ENCODE measurements at places on chromosomes 6 and 20.
A peak's percentile ranks its signal among the peaks of the same experiment; 100 is the strongest.

DNA sequence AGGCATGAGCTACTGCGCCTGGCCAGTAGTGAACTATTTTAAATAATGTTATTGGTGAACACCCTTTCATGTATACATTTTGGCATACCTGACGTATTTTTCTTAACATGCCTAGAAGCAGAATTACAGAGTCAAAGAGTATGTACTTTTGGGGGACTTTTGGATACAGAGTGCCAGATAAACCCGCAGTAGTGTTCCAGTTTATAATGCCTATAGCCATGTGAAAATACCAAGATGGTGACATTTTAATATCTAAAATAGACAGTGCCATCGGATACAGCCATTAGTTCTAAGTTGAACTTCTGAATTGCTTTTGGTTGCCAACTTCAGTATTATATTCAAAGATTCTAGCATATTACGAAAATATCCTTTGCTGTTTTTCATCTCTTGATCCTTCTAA is 20.3 kb downstream of the TM9SF4 start:
- DNase-seq, result no peak

- DNase-seq, result no peak
Measured at GRCh38 chr6:11675601-11676000, 103.0 kb downstream of the ADTRP start.

DNA sequence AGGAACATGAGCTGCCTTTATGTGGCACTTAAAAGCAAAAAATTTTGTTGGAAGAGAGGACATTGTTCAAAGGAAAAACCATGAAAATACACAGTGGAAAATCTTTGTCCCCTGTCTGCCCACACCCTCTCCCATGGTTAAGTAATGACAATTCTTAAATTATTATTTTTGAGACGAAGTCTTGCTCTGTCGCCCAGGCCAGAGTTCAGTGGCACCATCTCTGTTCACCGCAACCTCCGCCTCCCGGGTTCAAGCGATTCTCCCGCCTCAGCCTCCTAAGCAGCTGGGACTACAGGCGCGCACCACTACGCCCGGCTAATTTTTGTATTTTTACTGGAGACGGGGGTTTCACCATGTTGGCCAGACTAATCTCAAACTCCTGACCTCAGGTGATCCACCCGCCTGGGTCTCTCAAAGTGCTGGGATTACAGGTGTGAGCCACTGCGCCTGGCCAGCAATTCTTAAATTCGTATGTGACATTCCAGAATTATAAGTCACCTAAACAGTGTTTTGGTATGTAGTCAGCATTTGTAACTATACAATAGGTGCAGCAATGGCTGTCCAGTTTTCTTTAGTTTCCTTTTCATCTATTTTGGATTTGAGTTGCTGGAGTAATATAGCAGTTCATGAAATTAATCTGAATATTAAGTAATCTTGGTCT is 636 bp upstream of the SSR1 start:
- DNase-seq, result no peak

GRCh38 chr6:2877057-2877882 is 25.8 kb downstream of the SERPINB9 start:
- no peak for DNase-seq

GRCh38 chr20:48845721-48846306 is 18.0 kb upstream of the PREX1 start:
- DNase-seq, result no peak

- peak; percentile 58 for DNase-seq
Measured at GRCh38 chr6:139983555-139984276, 609.3 kb upstream of the CITED2 start.

DNA sequence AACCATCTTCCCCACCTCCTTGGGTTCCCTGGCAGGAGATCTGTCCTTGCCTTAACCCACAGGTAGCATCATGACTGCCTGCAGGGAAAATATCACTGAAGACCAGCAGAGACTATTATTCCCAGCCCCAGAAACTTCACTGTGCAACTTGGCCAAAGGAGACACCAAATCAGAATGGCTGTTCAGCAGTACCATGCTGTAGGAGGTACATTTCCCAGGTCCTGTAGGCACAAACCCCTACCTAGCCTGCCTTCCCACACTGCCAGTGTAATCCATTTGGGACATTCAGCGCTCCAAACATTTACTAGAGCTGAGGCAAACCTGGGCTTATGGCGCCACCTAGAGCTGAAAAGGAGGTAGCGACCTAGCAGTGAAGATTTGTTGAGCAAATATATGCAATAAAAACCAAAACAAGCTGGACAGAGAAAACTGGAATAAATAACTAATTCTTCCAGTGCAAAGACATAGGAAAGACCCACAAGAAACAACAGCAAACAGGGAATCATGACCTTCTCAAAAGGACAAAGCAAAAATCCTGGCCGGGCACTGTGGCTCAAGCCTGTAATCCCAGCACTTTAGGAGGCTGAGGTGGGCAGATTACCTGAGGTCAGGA is 60.3 kb downstream of the VTA1 start:
- DNase-seq, result peak; percentile 55

DNA sequence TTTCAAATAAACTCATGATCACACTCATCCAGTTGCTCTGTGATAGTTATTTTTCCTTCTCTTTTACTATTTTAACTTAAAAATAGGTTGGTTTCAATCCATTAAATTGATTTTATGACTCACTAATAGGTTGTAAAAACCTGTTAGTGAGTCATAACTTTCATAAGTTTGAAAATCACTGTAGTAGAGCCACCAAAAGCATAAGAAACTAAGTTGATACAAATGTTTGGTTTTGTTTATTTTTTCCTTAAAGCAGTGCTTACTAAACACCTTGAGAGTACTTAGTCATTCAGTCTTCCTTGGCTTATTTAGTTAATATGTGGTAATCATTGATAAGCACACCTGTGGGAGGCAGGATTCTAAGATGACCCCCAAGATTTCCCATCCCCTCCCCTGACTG is 312.1 kb upstream of the MAN1A1 start:
- no peak for DNase-seq

GRCh38 chr20:2955257-2955970 is 82.1 kb downstream of the PTPRA start:
- no peak for DNase-seq

DNA sequence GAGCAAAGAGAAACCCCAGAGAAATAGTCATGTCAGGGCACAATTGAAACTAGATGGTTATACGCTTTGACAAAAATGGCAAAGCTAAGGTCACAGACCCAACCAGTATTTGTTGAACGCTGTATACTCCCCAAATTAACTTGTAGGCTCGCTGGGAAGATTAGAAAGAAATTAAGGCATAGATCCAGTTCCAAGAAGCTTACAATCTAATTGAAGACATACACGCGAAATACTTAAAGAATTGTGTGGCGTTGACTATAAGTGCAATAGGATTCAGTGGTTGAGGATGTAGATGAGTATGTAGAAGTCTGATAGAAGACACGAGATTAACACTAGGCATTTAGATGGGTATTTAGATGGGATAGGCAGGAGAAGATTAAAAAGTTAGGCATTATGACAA is 525 bp downstream of the FAM229B start:
- no peak for DNase-seq

DNA sequence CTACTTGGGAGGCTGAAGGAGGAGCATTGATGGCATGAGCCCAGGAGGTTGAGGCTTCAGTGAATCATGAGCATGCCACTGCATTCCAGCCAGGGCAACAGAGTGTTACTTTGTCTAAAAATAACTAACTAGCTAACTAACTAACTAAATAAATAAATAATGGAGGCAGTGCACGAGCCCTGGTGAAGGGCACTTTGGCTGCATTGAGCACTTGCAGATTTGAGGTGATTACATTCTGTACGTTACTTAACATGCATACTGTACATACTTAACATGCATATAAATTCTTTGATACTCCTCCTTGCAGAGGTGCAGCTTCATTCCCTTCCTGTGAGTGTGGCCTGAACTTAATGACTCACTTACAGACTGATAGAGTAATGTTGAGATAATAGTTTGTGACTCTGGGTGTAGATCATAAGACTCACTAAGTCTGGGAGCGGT is 10.7 kb downstream of the HLA-A start:
- no peak for DNase-seq

DNA sequence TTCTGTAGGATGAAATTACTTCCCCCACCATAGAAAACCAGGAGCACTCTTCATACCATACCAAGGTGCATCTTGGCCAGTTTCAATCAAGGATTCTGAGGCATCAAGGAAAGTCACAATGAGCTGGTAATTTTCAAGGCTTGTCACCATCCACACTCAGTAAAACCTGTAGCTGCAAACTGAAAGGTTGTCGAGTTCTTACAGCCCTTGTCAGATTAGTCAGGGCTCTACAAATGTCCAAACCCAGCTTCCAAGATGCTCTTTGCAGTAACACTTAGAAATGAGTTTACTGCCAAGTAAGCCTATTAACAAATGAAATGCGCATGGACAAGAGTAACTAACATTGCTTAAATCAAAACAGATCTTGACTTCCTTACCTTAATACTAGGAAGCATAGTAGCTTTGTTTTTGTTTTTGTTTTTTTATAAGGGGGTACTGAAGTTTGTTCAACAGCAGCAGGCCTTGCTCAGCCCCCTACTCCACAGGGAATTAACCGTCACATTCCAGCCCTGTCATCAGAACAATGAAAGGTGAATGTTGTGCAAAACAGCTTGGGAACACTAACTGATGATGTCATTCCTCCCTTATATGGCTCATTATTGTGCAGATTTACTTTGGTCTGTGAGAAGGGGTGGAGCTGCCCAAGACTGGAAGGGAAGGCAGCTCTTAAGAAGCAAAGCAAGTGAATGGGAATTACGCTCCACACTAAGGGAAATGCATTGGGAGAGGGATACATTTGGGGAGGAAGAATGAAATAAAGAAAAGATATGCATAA is 49.9 kb upstream of the TMEM30A start:
- DNase-seq, result no peak

DNA sequence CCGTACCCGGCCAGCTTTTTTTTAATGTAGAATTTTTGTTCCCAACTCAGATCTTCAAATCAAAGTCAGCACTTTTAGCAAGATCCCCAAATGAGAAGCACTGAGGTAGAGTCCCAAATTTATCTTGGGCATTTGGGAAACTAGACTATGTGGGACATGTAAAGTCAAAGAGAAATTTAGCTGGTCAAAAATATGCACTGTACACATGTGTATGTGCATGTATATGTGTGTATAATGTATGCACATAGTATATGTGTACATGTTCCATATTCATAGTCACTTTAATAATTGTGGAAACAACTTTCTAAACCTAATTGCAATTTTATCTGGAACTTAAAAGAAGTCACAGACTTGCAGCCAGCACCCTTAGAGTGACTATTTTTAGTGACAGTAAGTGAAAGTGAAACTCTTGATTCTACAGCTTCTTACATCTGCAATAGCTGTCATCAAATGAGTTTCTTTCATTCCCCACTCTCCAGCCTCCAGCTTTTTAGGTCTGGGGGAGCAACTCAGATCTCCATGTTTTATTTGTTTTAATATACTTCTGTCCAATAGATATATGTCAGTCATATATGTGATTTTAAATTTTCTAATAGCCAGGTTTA is 53.6 kb downstream of the CDC40 start:
- DNase-seq, result no peak

- DNase-seq, result no peak
Measured at GRCh38 chr6:136964398-136964797, 42.3 kb downstream of the SLC35D3 start.

GRCh38 chr20:43140726-43141125 is 49.0 kb downstream of the PTPRT start:
- DNase-seq, result no peak

DNA sequence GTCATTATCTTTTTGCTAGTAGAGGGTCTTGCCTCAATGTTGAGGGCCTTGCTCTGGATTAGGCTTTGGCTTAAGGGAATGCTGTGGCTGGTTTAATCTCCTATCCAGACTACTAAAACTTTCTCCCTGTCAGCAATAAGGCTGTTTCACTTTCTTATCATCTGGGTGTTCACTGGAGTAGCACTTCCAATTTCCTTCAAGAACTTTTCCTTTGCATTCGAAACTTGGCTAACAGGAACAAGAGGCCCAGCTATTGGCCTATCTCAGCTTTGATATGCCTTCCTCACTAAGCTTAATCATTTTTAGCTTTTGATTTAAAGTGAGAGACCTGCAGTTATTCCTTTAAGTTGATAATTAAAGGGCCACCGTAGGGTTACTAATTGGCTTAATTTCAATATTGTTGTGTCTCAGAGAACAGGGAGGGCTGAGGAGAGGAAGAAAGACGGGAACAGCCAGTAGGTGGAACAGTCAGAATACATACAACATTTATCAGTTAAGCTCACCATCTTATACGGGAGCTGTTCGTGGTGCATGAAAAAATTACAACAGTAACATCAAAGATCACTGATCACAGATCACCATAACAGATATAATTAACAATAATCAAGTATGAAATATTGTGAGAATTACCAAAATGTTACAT is 186.7 kb downstream of the PTPRK start:
- DNase-seq, result no peak

DNA sequence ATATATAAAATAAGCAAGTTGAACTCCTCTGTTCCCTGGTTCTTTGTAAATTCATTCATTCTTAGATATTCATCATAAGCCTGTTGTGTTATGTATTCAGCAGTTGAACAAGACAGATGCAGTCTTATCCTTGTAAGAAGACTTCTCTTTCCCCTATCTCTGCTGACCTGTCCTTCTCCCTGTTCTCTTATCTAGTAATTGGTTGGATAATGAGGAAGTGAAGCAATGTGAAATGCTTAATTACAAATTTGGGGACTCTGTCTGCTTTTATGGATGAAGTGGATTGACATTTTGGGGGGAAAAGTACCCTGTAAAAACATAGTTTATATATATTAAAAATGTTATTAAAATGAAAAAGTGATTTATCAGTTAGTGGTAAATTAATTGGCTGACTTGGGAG is 37.0 kb downstream of the CDKAL1 start:
- no peak for DNase-seq

DNA sequence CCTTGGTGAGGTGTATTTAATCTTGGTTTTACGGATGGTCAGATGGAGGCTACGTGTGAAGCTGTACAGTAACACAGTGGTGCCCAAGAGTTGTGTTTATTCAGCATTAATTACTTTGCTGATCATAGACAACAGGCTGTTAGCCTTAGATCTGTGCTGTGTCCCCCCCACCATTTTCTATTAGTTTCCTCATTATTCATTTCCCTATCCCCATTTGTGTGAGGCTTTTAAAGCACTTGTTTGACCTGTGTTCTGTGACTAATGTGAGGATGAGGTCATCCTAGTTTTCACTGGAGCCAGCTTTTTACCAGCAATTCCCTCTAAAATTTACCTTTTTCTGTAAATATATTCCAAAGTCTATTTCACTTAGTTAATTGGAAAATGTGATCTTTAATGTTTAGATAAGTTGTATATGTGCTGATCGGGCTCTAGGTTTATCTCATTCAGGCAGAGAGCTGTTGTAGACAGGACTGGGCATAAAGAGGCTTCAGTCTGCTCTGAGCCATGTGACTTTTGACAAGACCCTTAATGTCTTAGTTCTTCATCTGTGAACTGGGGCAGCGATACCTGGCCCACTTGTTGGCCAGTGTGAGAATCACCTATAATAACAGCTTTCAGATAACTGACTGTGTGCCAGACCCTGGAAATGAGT is 8.4 kb downstream of the MAPRE1 start:
- DNase-seq, result no peak

- no peak for DNase-seq
Measured at GRCh38 chr6:152026291-152026690, 218.8 kb downstream of the ESR1 start.
